ENCODE measurements at places on chromosomes 4 and X.

GRCh38 chrX:20149326-20149725, 7.7 kb upstream of the EIF1AX start:
- DNase-seq: no peak

DNA sequence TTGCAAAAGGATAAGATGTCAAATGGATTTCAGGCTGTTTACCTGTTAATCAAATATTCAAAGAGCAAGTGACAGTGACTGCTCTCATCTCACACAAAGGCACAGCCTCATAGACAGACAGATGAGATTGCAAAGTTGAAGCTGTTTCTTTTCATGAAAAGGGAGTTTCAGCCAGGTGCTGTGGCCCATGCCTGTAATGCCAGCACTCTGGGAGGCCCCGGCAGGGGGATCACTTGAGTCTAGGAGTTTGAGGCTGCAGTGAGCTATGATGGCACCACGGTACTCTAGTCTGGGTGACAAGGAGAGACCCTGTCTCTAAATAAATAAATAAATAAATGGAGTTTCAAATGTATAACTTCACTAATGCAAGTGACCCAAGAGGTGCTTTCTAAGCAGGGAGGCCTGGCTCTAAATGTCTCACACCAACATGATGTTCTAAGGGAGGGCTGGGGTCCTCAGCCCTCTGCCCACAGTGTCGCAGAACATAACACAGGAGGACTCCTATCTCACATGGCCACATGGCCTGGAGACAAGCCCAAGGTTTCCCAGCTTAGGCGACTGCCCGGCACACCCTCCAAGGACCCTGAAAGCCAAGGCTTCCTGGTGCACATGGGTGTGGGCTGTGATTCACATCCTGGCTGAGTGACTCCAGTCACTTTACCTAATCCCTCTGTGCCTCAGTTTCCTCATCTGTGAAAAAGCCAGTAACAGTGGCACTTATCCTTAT, 26.8 kb downstream of the PPP2R2C start:
- DNase-seq: no peak

DNA sequence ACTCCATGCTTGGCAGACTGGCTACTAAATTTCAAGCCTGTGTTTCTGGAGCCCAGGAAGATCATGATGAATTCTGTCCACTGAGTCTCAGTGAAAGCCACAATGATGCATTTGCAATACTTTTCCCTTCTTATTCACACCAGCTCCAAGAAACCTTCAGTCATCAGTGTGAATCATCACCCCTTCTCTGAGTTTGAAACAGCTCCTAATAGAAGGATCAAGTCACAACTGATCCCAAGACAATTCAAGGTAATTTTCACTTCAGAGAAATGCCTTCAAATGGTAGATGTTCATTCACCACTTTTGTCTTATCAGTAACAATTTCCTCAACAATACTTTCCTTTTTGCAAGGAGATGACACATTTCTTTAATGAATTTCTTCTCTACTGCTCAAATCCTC, 257.4 kb downstream of the NLGN4X start:
- no peak for DNase-seq

DNA sequence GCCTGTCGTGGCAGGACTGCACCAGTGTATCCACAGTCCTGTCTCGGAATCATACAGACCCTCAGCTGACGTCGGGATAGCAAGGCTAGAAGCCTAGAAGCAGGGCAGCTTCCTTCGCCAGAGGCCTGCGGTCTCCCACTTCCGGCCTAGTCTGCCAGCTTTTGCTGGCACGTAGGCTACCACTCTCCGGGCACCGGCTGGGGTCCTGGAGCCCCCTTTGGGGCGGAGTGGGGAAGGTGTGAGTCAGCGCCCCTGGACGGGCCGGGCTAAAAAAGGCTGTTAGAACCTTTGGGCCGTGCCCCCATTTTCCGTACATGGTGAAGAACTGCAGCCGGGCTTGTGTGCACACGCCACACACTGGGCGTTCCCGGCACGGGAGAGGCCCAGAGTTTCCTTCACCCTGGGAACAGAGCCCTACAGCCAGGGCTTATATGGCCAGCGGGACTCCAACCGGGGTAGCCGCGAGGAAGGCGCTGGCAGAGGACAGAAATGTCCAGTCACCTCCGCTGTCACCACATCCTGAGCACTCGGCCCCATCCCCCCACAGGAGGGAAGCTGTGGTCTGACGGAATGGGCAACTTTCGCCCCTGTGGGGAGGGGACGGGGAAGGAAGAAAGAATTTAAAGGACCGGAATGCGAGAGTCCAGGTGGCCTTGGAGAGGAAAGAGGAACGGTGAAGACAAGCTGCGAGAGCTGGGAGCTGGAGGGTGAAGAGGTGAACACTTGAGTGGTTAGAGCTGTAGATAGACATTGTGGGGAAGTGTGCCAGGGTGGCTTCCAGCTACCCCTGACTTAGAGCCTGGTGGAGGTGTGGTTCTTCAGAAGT, 4.6 kb downstream of the MAGIX start:
- DNase-seq: peak; percentile 52

GRCh38 chr4:139560406-139561104, 4.5 kb upstream of the SETD7 start:
- no peak for DNase-seq

DNA sequence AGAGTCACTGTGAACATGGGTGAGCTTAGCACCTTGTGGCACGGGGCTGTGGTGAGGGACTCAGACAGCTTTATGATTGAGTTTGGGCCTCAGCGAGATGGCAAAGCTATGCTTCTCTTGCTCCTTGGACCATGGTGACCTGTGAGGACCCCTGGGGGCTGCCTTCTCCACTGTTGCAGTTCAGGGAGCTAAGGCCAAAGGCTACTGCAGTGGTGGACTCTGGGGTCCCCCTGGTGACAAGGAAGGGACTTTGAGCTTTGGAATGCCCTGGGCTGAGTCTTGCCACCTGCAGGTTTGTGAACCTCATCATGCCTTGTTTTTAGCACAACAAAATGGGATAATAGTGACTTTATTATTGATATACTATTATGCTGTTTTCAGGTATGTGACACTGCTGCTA, 36.5 kb downstream of the TBL1X start:
- no peak for DNase-seq

- DNase-seq: no peak
These were observed 40.6 kb downstream of the TMEM164 start for GRCh38 chrX:110043506-110043905.

DNA sequence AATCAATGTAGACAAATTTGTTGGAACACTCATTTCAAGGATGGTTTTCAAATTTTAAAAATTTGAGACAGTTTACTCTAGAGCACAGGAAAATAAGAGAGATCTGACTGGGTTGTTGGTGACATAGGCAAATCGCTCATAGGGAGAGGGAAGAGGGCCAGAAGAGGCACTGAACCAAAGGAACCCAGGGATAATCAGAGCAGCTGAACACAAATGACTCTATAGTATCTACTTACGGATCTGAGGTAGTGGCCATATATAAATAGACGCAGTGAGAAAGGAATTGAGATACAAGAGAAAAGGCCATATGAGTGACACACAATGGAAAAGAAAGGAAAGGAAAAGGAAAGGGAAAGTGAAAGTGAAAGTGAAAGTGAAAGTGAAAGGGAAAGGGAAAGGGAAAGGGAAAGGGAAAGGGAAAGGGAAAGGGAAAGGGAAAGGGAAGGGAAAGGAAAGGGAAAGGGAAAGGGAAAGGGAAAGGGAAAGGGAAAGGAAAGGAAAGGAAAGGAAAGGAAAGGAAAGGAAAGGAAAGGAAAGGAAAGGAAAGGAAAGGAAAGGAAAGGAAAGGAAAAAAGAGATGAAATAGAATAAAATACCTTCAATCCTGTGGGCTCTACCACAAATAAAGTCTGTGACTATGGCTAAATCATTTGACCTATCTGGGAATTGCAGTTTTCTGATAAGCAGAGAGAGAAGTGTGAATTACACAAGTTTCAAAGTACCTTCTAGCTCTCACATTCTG, 759.2 kb downstream of the DMD start:
- no peak for DNase-seq

DNA sequence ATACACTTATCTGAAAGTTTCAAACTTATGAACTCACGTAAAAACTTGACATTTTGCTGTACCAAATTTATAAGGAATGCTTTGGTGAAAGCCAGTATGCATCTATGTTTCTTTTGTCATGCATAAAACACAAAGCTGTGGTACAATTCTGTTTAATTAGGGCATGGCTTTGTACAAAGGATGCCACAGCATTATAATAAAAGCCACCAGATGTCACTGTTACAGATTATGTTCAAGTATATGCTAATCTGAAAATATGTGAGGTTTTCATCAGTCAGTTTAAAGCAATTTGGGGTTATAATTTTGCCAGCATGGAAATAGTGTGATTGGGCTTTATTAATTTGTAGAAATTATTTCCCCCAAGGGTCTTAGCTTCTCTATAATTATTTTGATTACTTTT, 69.0 kb downstream of the ATOH1 start:
- DNase-seq: no peak

DNA sequence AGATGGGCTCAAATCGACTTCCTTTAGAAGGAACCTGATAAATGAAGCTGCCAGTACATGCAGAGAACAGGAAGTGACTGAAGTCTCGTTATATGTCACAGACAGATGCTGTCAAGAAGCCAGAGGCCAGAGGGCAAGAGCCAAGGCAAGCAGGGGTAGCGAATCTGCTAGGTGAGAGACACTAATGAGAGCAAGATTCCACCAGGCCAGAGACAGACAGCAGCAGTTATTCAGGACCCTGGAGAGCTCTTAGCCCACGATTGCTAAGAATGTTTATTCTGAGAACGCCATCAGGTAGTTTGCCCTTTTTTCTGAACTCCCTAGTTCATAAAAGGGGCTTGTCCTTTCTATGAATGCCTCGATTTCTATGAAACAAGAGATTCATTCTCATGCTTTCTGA, 73.7 kb downstream of the BEND2 start:
- DNase-seq: no peak

DNA sequence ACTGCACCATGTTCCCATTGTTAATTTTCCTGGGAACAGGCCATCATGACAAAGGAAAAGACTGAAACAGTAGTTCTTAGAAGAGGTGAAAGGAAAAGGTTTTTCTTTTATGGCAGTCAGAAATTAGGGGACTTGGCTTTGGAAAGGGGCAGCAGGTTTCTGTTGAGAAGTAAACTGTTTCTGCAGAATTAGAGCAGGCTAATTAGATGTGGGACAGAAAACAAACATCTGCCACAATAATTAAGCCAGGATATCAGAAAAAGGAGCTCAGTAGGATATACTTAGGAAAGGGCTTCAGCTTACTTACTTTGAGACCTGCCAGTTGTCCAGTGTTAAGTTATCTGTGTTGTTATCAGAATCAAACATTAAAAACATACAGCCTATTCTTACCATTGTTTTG, 36.7 kb upstream of the STPG2 start:
- no peak for DNase-seq

GRCh38 chr4:86522349-86522748, 71.8 kb upstream of the PTPN13 start:
- no peak for DNase-seq

DNA sequence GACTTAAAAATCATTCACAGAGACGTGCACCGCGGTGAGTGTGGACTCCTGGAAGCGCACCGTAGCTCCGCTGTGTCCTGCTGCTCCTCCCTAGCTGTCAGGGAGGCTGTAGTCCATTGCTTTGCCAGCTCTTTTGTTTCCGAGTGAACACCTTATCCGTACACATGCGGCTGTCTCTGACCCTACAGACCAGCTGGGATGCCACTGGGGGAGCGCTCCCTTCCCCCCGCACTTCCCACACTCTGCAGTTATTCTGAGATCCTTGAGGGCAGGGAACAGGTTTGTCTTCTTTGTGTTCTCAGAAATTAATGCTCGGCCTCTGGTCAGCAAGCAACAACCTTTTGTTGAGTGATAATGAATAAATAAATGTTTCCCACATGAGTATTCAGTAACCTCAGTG, 33.7 kb upstream of the MSANTD1 start:
- no peak for DNase-seq

DNA sequence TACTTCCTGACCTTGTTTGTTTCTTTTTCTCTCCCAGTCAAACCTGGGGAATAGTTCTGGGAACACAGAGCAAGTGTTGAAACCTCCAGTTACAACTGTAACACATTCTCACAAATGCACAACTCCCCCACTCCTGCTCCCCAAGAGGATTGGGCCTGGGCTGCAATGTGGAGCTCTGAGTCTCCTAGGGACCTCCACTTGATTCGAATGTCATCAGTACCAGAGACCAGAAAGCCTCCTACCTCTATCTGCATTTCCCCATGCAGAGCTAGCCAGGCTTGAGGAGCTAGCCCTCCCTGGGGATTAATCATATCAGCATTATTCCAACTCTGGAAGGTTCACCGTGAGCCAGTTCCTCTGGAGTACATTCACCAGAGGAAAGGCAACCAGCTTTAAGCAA, 41.7 kb upstream of the CITED1 start:
- no peak for DNase-seq

- DNase-seq: no peak
These were observed 79.3 kb upstream of the LIMCH1 start for GRCh38 chr4:41458689-41459088.

DNA sequence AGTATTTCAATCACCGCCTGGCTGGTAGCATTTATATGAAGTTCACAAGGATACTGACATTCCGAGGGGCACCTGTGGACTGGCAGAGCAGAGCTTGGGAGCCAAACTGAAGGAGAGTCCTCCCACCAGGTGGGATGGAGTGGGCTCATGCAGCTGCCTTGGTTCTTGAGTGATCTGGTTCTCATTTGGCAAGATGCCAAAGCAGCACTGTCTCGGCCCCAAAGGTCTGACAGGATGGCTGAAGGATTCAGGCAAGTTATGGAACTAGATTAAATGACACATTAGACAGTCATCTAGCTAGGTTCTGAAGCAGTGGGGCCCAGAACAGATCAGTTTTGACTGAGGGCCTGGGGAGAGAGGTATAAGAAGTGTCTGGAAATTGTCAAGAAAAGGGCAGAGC, 3.2 kb downstream of the FGF16 start:
- DNase-seq: no peak

DNA sequence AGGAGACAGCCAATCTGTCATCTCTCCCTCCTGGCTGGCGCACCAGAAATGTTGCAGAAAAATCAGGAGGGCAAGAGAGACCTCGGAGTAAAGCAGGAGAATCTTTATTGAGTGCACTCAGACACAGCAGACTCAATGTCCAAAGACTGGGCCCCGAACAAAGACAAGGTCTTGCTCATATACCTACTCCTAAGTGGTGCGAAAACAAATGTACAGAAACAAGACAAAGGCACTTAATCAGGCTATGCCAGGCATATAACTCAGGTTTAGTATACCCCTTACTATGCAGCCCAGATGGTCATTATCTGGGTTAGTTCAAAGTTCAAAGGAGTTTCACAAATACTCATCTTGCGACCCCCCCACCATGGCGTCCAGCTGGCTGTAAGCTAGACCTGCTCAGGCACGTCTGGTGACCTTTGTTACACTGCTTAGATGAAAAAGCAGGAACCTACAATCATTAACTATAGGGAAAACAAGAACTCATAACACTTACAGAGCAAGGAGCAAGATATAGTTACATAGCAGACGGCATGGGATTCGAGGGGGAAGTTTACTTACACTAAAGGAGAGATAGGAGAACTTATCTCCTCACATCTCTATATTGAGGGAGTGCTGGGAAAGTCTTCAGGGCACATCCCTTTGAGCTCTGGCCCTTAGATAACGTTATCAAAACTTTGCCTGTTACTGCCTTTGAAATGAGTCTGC, 27.5 kb downstream of the SULT1E1 start:
- DNase-seq: no peak

Data from effector CD4-positive, alpha-beta T cell (primary cell).